CD4-positive, alpha-beta T cell (primary cell): ENCODE measurements at places on chromosomes 2 and 18. TPM values are rescaled to one million over a fixed set of nuclear protein-coding genes. Genes with fewer than 3 reads are reported as not detected.

Gene RPRM
- total RNA-seq, result not detected

Gene TWIST2
- total RNA-seq, result not detected

Gene HOXD12
- total RNA-seq, result not detected

Gene COL4A4
- not detected for total RNA-seq

Gene ZNF396
- total RNA-seq, result 0.25 TPM

Gene NT5C1B
- not detected for total RNA-seq

Gene NEUROD1
- not detected for total RNA-seq

Gene IL37
- not detected for total RNA-seq

Gene CYS1
- not detected for total RNA-seq

- no peak for DNase-seq
Measured at GRCh38 chr18:68499141-68499540, 215.8 kb downstream of the TMX3 start.

DNA sequence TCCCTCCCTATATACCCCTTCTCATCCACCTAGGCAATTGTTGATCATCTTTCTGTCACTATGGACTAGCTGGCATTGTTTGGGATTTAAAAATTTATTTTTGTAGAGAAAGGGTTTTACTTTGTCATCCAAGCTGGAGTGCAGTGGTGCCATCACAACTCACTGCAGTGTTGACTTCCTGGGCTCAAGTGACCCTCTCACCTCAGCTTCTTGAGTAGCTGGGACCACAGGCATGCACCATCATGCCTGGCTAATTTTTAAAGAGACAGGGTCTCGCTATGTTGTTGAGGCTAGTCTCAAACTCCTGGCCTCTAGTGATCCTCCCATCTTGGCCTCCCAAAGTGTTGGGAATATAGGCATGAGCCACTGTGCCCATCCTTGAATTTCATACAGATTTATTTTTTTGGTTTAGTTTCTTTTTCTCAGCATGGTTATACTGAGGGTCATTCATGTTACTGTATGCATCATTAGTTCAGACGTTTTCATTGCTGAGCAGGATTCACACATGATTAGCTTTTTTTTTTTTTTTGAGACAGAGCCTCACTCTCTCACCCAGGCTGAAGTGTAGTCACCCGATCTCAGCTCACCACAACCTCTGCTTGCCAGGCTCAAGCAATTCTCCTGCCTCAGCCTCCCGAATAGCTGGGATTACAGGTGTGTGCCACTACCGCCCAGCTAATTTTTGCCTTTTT is 8.6 kb upstream of the PCARE start:
- no peak for DNase-seq

DNA sequence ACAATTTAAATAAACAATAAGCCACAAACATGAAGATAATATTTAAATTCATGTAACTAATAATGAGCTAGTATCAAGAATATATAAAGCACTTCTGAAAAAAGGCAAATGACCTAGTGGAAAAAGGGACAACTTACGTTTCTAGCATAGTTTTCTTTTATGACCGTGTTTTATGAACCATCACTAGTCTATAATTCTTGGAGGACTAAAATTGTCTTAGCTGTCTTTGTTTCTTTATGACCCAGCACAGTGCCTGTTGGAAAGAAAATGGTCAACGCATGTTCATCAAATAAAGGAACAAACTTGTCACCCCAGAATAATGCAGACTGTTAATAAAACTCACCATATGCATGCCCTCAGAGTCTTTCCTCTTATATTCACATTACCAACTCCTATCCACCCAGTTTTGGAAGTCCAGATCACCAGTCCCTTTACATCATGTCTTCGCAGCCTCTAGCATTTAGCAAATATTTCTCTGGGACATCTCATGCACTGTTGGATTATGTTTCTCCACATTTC is 57.4 kb upstream of the GRB14 start:
- DNase-seq, result no peak

GRCh38 chr2:14628901-14629300 is 3.6 kb upstream of the LRATD1 start:
- no peak for DNase-seq

DNA sequence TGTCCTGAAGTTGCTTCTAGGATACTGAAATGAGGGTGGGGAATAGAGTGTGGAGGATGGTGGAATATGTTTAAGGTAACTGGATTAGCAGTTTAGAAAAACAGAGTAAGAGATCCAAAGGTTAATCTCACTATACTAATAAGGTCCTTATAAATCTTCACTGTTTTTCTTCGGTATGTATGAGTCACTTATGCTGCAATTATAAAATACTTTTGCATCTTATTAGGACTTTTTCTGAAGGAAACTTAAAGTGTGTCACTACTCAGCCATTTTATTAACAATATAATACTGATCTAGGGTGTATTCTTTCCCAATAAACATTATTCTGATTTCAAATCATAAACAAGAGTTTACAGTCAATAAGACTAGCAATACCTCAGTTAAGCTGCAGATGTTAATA is 182.3 kb downstream of the ZNF521 start:
- no peak for DNase-seq

GRCh38 chr2:101492936-101493473 is 18.1 kb upstream of the RFX8 start:
- no peak for DNase-seq

GRCh38 chr2:125086313-125087184 is 1061.5 kb downstream of the CNTNAP5 start:
- DNase-seq, result no peak

- no peak for DNase-seq
Measured at GRCh38 chr18:35590935-35591334, 9.4 kb downstream of the GALNT1 start.

GRCh38 chr2:217340899-217341298 is 481.0 kb upstream of the TNP1 start:
- no peak for DNase-seq

- no peak for DNase-seq
Measured at GRCh38 chr2:128631698-128632500, 313.2 kb upstream of the HS6ST1 start.

GRCh38 chr2:161343235-161343634 is 35.0 kb downstream of the PSMD14 start:
- no peak for DNase-seq

GRCh38 chr2:202824901-202825300 is 46.7 kb downstream of the ICA1L start:
- no peak for DNase-seq

DNA sequence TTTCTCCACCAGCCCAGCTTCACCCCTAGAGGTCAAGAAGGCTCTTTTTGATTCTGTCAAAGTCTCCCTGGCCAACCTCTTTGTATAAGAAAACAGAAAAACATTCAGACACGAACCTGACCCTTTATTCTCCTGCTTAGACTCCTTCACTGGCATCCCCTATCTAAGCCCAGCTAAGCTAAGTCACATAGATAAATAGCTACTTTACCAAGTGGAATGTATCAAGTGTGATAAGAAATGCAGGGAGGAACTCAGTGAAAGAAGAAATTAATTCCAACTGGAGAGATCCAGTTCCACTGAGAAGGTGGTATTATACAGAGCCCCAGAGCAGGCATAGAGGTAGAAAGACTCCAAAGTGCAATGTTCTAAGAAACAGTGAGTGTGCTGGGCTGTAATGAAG is 489.5 kb downstream of the TNS1 start:
- no peak for DNase-seq

- DNase-seq, result no peak
Measured at GRCh38 chr18:2049986-2050385, 521.3 kb downstream of the METTL4 start.

DNA sequence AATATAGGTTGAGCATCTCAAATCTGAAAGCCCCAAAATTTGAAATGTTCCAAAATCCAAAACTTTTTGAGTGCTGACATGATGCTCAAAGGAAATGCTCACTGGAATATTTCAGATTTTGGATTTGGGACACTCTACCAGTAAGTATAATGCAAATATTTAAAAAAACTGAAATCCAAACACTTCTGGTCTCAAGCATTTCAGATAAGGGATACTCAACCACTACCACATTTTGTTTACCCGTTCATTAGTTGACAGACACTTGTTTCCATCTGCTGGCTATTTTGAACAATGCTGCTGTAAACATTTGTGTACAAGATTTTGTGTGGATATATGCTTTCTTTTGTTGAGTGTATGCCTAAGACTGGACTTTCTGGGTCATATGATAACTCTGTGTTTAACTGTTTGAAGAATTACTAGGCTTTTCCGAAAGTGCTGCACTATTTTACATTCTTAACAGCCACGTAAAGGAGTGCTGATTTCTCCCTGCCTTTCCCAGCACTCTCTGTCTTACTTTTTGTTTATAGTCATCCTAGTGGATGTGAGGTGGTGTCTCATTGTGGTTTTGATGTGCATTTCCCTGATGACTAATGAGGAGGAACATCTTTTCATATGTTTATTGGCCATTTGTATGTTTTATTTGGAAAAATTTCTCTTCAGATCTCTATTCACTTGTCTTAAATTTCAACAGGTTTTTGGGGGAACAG is 19.5 kb upstream of the DCDC2C start:
- no peak for DNase-seq

DNA sequence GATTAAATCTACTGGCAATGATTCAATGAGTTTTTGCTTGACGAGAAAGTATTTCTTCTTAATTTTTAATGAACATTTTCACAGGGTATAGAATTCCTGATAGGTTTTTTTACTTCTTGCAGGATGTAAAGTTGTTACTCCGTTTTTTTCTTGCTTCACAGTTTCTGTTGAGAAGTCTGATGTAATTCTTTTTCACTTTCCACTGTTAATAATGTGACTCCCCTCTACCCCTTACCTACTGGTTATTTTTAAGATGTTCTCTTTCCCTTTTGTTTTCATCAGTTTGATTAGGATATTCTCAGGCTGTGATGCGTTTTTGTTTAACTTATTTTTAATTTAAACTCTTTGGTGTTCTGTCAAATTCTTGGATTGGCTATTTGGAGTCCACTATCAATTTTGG is 933.9 kb upstream of the PIK3C3 start:
- no peak for DNase-seq

DNA sequence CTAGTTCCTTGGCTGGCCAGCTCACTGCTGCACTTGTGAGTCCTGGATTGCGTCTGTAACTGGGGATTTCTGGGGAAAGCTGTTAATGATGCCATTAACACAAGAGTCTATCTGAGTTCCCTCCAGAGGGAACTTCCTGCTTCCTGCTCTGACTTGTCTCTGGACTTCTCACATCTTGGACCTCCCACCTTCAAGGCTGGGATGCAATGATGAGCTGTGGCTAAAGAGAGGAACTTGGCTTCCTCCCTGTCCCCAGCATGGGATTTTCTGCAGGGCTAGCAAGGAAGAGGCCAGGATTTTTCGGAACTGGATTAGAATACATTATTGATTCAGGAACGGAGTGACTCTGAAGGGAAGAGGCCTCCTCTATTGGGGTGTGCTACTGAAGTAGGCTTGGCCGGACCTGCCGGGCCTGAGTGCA is 155.5 kb downstream of the CLIP4 start:
- DNase-seq, result no peak

DNA sequence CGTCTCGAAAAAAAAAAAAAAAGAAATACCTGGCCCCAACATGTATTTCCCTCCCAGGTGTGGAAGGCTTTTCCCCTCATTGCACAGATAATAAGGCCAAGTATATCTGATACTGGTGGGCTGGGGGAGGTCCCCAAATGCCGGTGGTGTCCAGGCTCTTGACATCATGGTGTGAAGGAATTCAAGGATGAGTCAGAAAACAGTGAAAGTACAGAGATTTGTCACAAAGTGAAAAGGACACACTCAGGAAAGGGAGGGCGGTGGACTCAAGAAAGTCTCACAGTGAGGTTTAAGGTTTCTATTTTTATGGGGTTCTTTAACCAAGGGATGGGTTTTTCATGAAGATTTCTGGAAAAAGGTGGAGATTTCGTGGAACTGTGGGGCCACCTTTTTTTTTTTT is 37.8 kb upstream of the FZD5 start:
- no peak for DNase-seq

- no peak for DNase-seq
Measured at GRCh38 chr18:26618135-26618534, 69.8 kb upstream of the KCTD1 start.

- peak; percentile 49 for DNase-seq
Measured at GRCh38 chr2:88753833-88754584, 62.5 kb downstream of the RPIA start.

- no peak for DNase-seq
Measured at GRCh38 chr2:224908818-224909217, 133.4 kb downstream of the DOCK10 start.

DNA sequence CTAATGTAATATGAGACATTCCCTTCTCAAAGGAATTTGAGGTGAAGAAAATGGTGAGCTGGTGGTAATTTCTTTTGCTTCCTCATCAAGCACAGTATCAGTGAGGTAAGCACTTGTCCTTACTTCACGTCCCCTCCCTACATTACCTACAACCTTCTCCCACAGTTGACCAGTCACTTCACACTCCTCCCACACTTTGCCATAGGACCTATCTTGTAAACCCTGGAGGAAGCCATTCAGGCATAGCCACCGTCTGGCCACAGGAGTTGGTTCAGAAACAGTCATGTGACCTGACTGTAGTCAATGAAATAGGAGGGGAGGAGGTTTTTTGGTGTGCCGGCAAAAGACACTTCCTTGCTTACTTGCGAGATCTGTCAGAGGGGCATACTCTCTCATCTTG is 12.1 kb downstream of the ACOXL start:
- no peak for DNase-seq

DNA sequence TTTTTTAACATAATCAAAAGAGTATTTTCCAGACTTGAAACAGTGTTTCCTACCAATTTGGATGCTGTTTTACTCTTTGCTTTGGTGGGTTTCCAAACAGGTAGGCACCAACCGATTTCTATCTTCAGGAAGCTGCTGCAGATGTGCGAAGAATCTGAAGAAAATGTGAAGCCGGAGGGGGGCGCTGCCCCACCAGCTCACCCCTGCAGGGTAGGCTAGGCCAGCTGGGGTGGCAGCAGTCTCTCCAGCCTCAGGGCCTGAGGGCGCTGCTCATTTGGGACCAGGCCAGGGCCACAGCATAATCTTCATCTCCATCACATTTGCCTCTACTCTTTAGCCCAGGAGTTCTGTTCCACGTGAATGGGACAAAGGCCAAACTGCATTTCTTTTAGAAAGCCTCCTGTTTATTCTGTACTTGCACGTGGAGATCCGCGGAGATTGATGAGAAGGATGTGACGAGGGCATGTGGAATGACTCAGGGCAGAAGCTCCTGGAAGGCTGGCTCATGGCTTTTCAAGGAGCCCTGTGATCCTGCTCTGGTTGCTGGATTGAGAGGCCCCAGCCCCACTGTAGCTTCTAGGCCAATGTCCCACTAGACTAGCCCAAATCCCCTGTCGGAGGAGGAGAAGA is 84.2 kb upstream of the FAM136A start:
- no peak for DNase-seq
